ENCODE measurements at places on chromosomes 1 and 21.
A peak's percentile ranks its signal among the peaks of the same experiment; 100 is the strongest.

GRCh38 chr1:206685334-206685768 lies 646 bp downstream of the MAPKAPK2 start:
- DNase-seq: peak; percentile 57

DNA sequence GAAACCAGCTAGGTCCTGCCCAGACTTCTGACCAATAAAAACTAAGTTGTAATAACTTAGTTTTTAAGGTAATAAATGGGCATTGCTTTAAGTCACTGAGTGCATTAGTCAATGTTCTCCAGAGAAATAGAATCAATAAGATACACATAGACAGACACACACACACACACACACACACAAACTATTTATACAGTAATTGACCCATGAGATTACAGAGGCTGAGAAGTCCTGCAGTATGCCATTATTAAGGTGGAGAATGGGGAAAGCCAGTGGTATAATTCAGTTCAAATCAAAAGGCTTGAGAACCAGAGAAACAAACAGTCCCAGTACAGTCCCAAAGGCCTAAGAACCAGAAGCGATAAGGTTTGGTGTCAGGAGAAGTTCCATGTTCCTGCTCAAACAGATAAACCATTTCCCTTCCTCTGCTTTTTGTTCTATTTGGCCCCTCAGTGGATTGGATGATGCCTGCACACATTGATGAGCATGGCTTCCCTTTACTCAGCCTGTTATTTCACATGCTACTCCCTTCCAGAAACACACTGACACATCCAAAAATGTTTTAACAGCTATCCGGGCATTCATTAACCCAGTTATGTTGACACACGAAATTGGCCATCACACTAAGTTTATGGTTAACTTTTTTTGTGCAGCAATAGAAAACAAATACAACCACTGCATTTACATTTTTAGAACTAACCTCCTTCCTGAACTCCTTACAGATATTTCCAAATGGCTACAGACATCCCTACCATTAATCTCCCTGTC lies 828.2 kb upstream of the NCAM2 start:
- no peak for DNase-seq

- no peak for DNase-seq
Observed at GRCh38 chr1:12525311-12526181, 92.5 kb downstream of the DHRS3 start.

DNA sequence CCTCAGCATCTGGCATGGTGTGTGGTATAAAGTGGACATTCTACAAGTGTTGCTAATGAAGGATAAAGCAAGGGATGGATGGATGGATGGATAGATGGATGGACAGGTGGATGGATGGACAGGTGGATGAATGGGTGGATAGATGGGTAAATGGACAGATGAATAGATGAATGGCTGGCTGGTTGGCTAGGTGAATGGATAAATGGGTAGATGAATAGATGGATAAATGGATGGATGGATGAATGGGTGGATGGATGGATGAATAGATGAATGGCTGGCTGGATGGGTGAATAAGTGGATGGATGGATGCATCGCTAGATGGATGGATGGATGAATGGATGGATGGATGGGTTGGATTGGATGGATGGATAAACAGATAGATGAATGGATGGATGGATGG lies 66.2 kb downstream of the SUSD4 start:
- no peak for DNase-seq

GRCh38 chr1:211632808-211633523 lies 42.5 kb downstream of the NEK2 start:
- DNase-seq: no peak

- no peak for DNase-seq
Observed at GRCh38 chr21:42632336-42632751, 21.1 kb upstream of the PDE9A start.

- no peak for DNase-seq
Observed at GRCh38 chr21:38915546-38915945, 109.8 kb downstream of the ETS2 start.

- no peak for DNase-seq
Observed at GRCh38 chr1:200646515-200646914, 23.2 kb downstream of the DDX59 start.

DNA sequence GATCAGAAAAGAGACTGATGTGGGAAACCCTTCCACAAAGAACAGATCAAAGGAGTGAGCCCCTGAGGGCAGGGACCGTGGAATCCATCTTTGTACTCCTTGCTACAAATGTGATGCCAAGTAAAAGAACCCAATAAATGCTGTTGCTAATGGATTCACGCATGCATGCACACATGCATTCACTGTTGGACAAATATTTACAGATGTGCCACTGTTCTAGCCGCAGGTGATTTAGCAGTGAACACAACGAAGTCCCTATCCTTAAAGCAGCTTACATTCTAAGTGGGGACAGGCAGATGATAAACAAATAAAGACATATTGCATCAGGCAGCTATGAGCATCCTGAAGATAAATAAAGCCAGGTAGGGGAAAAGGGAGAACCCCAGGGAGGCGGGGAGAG lies 67.8 kb downstream of the ITPKB start:
- no peak for DNase-seq

GRCh38 chr1:43235451-43236121 lies 34.2 kb upstream of the TMEM125 start:
- no peak for DNase-seq

- no peak for DNase-seq
Observed at GRCh38 chr21:37153196-37153934, 80.3 kb downstream of the TTC3 start.

DNA sequence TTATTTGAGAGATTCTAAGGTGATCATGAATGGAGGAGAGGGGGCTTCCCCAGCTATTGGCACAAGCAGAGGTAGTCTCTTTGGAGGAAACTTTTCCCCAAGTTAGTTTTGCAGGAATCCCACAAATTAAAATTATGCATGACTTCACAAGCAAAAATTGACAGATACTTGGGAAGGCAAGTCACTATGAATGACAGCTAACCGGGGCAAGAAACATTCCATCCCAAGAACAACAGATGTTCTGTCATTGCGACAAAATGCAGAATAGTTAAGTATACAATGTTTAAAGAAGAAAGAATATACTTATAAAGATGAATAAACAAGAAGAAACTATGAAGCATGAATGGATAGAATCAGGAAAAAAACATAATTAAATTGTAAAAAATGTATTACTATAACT lies 27.1 kb upstream of the SIM2 start:
- DNase-seq: no peak

GRCh38 chr21:42387164-42387563 lies 8.7 kb downstream of the TMPRSS3 start:
- no peak for DNase-seq

DNA sequence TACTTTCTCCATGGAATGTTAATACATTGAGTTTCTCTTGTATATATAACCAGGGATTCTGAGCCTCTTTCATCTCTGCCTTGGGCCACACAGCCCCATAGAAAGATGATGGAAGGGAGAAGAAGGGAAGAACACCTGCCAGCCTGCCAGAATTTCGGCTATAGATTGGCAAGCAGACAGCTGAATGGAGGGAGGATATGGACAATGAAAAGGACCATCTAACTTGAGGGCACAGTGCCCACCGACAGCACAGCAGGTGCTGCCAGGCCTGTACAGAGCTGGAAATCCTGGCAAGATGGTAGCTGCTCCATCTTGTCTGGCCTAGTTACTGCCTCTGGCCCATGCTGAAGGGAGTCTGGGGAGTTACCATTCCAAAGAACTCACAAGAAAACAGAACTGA lies 244.3 kb downstream of the FGGY start:
- DNase-seq: no peak

DNA sequence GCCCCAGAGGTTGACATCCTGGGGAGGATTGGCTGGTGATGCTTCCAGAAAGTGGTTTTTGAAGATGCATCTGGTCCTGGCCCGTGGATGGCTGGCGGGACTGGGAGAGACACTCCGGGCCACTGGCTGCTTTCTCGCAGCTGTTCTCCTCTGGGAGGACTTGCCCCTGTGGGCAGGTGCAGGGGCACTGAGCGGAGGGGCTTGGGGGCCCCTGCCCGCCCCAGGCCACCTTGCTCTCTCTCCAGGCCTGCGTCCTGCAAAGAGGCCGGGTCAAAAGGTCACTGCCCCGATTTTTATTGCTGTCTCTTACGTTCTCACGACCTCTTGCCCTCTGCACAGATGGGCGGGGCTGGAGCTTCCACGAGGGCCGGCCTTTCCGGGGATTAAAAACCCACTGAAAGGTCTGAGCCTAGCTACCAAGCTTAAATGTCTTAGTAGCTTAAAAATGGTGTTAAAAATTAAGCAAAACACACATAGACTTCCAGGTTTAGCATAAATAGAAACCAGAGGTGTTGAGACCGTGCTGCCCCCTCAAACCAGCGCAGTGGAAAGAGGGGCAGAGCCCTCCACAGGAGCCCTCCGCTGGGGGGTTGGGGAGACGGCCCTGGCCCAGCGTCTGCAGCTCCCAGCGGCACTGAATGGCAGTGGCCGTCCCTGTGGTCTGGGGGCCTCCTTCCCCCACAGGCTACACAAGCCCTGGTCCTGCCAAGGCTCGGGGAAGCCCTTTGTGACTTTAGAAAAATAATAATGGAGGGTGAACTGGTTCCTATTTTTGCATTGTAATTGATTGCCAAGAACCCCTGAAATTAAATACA lies 43.9 kb downstream of the SKI start:
- no peak for DNase-seq

GRCh38 chr1:211832661-211833060 lies 2.1 kb upstream of the LPGAT1 start:
- no peak for DNase-seq

DNA sequence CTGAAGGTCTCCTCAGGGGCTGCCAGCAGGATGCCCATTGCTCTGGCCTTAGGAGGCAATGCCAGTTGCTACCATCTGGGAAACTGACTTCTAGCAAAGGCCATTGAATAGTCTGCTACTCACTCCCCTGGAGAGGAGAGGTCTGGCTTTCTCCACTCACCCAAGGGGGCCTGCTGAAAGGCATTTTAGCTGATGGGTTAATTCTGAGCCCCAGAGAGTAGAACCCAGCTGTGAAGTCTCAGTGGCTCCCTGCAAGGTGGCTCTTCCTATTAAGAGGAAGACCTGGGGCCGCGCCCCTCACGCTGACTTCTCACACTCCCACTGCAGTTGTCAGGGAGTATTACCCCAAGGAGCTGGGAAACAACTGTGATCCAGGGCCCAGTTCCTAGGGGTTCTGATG lies 213.3 kb upstream of the GALNT2 start:
- no peak for DNase-seq

DNA sequence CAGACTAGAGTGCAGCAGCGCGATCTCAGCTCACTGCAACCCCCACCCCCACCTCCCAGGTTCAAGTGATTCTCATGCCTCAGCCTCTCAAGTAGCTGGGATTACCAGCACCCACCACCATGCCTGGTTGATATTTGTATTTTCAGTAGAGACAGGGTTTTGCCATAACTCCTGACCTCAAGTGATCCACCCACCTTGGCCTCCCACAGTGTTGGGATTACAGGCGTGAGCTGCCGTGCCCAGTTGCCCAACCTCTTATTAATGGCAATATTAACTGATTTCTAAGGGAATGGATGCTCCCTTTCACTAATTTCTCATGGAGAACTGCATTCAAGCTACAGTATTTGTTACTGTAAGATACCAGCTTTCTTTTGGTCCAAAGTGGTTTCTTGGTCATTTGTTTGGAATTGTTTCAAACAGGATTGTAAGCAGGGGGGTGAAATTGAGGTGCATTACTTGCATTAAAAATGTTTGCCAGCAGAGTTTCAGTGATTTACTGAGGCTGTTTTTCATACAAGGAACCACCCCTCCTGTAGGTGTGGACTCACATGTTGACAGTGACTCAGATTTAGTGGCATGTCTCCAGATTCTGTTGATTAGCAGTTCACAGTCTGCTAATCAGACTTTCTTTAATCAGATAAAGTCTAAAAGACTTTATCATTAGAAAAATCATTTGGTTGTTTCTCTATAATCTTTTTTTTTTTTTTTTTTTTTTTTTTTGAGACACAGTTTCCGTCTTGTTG lies 3.9 kb upstream of the TGFBR3 start:
- no peak for DNase-seq

DNA sequence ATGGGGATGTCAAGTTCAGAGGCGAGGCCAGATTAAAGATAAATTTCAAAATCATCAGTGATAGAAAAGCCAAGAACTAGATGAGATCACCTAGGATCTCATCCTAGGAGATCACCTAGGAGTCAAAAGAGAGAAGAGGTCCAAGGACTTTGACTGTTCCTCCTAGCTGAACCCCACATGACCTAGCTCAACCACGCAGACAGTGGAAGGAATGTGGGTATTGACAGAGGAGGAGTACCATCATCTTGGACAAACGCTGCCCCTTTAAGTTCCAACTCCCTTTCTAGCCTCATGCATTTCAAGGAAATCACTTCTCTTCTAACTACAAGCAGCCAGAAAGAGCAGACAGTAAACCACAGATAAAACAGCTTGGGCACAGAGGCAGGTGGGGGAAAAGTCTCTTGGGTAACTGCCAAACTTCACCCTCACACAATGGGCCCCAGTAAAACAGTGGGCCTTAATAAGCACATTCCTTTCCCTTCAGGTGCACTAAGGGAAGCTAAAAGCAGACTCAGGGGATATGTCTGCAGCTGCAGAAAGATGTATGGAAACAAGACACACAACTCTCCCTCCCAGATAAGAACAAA lies 12.5 kb upstream of the FAM76A start:
- no peak for DNase-seq

DNA sequence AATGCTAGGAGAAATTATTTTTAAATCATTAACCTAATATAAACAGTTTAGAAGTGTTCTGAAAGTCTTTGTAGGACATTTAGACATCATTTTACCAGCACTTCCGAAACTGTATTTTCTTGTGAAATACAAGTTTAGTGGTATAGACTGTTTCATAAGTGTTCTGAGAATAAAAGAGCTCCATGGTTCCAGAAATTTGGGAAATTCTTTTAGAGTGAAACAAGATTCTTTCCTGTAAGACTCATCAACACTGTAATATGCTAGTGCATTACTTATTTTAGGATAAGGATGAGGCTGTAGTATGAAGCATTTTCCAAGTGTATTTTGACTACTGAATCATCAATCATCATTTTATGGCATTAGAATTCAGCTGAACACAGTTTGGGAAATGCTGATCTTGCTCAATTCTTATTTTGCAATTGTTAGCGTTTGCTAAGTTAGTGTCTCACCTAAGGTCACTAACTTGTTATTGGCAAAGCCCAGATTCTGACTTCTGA lies 73.4 kb downstream of the CEP350 start:
- DNase-seq: no peak

DNA sequence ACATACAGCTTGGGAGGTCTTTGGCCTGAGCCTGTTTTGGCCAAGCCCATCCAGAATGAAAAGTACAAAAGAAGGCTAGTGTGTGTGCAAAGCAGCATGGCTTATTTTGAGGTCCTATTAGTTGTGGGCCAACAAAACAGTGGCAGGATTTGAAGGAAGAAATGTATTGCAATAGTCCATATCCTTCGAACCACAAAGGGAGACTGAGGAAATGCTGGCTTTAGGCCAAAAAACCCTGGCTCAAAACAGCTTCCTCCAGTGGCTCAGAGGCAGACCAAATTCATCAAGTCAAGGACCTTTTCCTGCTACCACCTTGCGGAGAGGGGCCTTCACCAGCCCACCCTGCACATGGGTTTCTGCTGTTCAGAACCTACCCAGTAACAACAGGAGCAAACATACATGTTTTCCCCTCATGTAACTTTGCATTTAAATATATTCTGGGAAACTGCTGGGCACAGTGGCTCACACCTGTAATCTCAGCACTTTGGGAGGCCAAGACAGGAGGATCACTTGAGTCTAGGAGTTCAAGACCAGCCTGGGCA lies 43.3 kb downstream of the VPS26C start:
- DNase-seq: no peak

GRCh38 chr1:39418236-39418635 lies 73.2 kb upstream of the BMP8A start:
- no peak for DNase-seq

- DNase-seq: no peak
Observed at GRCh38 chr1:195898924-195899323, 709.3 kb downstream of the KCNT2 start.
